ENCODE measurements at places on chromosomes 3 and 15.

DNA sequence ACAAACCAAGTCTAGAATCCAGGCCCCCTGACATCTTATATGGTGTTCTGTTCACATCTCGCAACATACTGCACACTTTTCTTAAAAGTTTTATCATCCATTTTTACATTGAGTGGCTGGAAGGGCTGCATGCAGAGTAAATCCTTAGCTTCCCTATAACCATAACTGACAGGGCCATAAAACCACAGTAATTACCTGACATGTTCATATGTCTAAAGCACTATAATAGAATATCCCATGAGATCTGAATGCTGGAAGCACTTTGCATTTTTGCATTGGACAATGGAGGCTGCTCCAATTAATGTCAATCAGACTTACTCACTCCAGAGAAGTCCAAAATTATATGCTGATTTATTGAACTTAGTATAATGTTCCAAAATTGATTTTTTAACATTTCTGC is 86.6 kb upstream of the HES1 start:
- no peak for DNase-seq

GRCh38 chr15:37880009-37880834 is 54.2 kb upstream of the TMCO5A start:
- peak; percentile 72 for DNase-seq

DNA sequence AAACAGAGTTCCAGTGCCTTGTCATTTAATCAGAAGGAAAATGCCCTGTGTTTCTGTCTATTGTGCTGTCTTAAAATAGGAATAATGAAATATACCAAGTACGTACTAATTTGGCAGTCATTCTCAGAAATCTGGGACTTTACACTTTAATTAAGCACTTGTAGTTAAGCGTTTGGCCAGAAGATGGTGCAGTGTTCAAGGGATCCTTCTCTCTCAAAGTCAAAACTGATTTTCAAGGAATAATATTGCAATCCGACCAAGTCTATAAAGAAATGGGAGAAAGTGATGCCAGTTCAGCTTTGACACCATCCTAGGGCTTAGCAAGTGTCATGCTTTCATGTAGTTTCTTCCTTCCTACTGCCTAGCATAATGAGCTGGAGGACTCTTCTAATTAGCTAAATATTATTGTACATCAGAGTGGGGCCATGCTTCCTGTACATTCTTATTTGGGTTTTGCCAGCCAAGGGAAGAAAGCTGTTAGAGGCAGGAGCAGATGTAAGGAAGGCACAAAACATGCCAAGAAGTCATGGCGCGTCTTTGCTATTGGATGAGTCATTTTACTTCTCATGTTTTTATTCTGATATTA is 64.8 kb downstream of the SAMMSON start:
- DNase-seq, result peak; percentile 11

GRCh38 chr3:61371123-61371522 is 119.9 kb upstream of the FHIT start:
- peak; percentile 2 for DNase-seq

- DNase-seq, result no peak
These were observed 115.9 kb downstream of the ABI3BP start for GRCh38 chr3:100877286-100877685.

DNA sequence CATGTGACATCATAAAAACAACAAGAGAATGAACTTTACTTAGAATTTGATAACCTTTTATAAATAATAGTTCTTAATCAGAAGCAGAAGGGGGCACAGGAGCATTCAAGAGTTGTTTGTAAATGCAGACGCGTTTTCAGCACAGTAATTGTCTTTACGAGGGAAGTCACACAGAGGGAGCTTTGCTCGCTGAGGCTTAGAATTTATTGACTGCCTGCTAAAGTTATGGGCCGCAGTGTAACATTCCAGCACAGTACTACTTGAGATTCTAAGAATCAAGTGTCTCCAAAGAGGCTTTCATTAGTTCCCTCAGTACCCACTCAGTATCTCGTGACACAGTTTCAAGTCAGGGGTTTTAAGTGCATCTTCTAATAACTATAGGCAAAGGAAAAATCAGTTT is 288.7 kb downstream of the NR2F2 start:
- no peak for DNase-seq

GRCh38 chr15:71811036-71811736 is 832 bp downstream of the NR2E3 start:
- DNase-seq, result no peak

DNA sequence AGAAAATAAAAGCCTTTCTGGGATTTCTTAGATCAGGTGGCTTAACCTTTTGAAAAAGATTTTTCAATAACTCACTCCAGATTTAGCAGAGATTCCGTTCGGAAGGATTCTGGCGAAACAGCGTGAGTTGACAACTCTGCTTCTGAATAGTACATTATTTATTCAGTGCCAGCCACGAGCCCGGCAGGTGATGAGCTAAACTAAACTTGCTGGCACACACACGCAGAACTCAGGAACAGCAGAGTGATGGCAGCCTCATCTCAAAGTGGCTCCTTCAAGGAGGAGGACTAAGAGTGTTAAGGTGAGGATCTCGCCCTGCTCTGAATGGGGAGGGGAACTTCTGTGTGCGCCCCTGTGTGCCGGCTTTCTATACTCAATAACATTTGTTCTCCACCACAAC is 114.3 kb downstream of the FAM43A start:
- DNase-seq, result no peak

DNA sequence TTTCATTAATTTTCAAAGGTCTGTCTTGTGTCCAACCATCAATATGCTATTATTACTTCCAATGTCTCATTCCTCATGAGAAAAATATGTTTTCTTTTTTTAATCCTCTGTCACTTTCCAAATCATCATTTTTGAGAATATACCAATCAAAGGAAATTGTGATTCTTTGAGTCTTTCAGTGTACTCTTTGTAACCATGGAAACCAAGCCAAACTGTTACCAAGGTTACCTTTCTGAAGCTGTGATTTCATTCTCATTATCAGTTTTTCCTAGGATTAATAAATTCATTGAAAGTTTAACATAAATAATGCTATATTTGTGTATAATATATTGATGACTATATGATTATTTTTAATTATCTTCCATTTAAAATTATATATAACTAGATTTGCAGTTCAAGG is 16.6 kb upstream of the PLSCR5 start:
- no peak for DNase-seq

DNA sequence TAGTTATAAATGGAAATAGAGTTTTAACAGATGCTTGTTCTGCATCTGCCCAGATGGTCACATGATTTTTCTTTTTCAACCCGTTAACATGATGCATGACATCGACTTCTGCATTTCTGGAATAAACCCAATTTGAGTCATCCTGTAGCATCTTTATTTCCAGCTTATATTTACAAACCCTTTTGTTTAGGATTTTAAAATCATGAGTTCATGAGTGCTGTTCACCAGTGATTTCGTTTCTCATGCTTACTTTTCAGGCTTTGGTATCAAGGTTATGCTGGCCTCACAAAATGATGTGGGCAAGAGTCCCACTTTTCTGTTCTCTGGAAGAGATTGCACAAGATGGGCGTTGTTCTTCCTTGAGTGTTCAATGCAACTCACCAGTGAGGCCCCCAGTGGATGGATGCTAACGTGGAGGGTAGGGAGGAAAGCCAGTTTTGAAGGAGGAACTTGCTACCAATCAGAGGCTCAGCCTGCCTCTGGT is 5.2 kb downstream of the HRH1 start:
- DNase-seq, result peak; percentile 82

GRCh38 chr3:52208556-52208955 is 10.6 kb downstream of the ALAS1 start:
- no peak for DNase-seq

GRCh38 chr3:162437480-162437879 is 940.9 kb downstream of the OTOL1 start:
- no peak for DNase-seq

DNA sequence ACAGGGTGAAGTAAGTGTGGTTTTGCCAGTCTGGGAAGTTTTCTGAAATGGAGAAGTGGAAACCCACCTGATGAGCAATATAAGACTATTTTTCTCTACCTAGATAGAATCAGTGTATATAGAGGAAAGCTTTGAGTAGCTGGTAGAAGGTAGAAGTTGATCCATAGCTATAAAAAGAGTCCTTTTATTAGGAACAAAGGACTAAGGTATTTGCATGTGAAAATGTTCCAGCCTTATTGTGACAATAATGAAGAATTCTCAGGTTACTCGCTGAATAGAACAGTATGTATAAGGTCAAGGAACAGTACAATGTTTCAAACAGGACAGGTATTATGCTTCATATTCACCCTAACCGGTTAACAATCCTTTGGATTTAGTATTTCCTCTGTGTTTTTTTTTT is 972.2 kb downstream of the OTOL1 start:
- no peak for DNase-seq

DNA sequence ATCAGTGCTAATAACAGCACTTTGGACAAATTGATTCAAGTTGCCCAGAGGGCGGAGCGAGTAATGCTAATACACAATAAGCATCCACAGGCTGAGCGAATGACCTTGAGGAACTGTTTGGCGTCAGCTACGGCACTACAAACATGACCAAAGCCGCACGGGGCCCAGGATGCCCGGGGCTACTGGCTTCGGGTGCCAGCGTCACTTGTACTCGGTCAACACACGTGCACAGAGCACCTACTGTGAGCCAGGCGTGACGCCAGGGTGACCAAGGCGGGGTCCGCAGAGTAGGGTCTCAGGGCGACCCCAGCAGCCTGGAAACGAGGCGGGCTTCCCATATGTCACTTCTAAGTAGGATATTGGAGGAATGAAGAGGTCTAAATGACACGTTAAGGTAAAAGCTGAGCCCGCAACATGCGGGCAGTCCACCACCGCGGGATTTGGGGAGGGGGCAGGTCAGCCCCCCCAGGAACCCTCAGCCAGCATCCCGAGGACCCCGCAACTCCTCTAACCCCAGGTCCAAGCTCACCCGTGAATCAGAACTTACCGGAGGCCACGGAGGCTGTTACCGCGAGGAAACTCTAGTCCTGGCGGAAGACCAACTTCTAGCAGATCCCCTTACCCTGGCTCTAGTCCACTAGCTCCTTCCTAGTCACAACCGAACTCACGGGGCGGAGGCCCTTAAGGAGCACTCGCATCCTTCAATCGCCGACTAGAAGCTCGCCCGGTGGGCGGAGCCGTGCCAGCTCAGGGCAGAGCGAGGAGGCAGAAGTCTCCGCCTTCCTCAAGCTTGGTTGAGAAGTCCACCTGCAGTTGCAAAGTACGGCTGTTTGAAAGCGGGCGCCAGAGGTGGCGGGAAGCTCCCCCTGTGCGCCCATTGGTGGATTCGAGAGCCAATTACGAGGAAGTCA is at the start of gene CEP152:
TSS of gene CEP152 (minus strand) at position 656 of the 911 bp plus-strand sequence. CDS start 5,420 bp downstream, outside the sequence.
- peak; percentile 99 for DNase-seq

DNA sequence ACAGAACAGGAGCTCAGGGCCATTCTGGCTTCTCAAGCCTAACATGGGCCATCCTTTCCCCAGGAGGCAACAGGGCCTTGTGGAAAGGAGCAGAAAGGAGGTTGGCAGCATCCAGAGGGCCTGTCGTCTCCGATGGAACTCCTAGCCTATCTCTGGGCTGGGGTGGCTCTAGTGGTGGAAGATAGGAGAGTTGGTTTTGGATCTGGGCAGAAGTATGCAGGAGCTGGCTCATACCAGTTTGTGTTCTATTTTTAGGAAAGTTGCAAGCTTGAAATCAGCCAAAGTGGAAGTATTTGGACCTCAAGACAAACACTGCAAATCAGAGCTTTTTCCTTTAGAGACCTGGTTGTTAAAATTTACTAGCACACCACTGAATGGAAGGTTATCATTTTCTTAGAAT is 35.4 kb upstream of the XCR1 start:
- DNase-seq, result no peak

DNA sequence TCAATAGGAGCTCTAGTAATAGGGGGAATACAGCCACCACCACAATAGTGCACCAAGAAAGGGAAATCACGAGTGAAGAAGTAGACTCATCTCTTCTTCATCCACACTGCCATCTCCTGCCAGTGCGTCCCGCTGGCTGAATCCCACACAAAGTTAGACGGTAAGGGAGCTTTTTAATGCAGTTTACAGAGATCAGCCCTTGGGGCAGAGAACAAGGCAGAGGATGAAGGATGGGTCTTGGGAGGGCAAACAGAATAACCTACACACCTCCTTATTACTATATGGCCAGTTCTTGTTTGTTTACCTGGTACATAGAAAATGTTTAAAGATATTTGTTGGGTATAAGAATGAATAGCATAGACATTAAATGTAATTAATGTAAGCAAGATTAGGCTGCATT is 11.0 kb upstream of the DPH6 start:
- DNase-seq, result no peak

- DNase-seq, result no peak
These were observed 71.6 kb downstream of the CHD2 start for GRCh38 chr15:92971713-92972112.

GRCh38 chr3:63029921-63030320 is 154.7 kb upstream of the CADPS start:
- no peak for DNase-seq

DNA sequence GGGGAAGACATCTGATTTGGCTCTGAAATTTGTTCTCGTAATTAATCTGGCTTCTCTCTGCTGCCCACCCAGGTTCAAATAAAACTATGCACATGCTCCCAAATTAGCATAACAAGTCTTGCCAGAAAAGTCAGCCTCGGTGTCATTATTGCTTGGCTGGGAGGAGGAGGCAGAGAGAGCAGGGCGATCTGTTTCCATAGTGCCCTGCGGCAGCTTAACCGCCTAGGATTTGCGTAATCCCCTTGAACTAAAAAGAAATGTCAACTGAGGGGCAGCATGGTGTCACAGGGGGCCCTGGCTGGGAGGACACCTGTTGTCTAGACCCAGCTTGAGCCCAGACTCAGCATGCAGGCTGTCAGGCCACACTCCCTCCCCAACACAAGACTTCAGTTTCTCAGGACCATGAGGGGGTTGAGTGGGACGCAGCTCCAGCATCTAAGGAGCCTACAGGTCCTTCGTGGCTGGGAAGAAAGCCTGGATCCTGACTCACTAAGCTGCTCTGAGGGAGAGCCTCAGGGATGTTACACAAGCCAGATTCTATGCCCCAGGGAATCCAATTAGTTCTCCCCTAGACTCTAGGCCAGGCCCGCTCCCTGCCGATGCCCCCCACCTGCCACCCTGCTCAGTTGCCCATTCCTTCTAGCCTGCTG is 17.3 kb downstream of the MRPS11 start:
- DNase-seq, result peak; percentile 5

DNA sequence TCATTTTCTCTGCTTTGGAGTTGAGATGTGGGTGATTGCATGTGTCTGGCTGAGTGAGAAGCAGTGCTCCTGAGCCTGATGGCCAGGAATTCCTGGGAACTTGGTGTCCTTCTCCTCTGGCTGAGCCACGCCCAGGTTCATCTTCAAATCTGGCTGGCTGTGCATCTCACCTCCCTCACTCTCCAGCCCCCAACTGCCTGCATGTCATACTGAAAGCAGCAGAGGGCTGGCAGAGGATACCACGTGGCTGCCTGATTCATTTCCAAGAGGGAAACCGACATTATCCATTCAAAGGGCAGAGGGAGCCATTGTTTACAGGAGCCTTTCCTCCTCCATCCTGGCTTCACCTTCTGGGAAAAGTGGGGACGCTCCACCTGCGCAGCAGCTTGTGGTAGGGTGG is 57.4 kb downstream of the ABHD5 start:
- DNase-seq, result no peak

- DNase-seq, result no peak
These were observed 89.2 kb downstream of the CGGBP1 start for GRCh38 chr3:87969620-87970019.

GRCh38 chr3:46912986-46913385 is 35.5 kb downstream of the PTH1R start:
- no peak for DNase-seq
